ENCODE measurements at places on chromosomes 13 and 19.

DNA sequence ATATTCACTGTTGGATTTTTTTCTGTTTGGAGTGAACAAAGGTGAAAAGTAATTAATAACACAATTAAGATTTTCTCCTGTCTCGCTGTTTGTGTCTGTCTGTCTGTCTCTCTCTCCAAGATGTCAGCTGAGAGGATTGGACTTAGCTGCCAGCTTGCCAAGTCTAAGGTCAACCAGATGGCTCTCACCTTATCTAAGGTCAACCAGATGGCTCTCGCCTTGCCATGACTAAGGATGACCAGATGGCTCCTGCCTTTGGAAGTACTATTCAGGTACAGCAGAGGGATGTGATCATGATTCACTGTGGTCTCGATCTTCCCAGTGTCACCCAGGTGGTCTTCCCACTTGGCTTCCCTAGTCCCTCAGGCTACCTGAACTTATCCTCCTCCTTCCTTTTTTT lies 1436.4 kb downstream of the UQCRFS1 start:
- DNase-seq: no peak

DNA sequence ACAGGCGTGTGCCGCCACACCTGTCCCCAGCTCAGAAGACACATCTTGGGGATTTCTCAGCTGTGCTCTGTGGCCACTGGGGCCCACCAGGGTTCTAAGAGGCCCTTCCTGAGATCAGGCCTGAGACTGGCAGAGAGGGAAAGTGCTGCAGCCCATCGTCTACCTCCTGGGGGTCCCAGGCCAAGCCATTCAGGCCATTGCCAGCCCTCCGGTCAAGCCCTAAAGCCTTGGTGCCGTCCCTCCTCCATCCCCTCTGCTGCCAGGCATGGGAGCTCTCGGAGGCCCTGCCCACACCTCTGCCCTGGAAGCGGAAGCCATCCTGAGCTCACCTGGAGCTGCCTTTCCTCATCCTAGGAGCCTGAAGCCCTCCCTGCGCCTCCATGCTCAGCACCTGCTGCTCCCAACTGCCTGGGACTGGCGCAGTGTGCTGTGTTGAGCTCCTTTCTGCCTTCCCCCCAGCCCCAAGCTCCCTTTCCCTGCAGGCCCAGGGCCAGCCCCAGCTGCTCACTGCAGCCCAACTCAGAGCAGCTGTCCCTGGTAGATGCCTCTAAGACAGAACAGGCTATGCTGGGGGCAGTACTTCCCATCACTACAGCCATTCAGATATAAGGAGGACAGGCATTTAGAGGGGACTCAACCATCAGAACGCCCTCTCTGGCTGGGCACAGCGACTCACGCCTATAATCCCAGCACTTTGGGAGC lies 2.9 kb downstream of the SLC7A9 start:
- no peak for DNase-seq

DNA sequence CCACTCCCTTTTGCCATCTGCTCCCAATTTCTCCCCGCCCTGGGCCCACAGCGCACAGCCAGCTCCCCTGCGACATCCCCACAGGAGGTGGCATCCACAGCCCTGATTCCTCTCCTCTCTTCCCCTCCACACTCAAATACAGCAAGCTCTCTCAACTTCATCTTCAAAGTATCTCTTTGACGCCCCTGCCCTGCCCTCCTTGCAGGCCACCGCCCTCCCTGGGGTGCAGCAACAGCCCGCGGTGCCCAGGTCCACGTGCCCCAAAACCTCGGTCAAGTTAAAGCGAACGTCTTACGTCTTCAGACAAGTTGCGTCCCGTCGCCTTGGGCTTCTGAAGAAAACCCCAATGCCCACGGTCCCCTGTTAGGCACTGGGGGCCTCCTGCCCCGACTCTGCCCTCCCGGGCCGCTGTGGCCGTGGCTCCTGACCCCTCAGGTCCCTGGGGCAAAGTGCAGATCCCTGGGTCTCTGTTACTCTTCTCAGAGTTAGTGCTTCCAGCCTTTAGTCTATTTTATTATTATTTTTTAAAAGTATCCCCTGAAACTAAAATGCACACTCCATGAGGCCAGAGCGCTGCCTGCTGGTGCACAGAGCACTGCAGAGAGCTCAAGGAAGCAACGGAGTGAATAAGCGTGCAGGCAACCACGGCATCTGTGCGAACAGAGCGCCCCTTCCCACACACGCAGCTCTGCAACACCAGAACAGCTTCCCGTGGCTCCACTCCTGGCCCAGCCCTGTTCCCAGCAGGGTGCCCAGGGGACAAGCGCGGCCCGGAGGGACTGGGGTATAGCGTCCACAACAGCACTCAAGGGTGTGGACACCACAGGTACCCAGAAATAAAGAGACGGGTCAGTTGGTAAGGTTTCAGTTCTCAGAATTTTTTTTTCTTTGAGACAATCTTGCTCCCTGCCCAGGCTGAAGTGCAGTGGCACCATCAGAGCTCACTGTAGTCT lies 26.4 kb downstream of the IL17D start:
- peak; percentile 18 for DNase-seq

GRCh38 chr19:679418-680286 lies 3.5 kb downstream of the FSTL3 start:
- peak; percentile 75 for DNase-seq

- no peak for DNase-seq
These were observed 8.6 kb upstream of the SERP2 start for GRCh38 chr13:44365008-44365407.
